Subcutaneous adipose tissue (tissue), 4 donors: ENCODE measurements at places on chromosomes 4 and X. TPM values are rescaled to one million over a fixed set of nuclear protein-coding genes. Genes with fewer than 3 reads are reported as not detected.

Gene PABPC1L2B
- total RNA-seq, result not detected

Gene DAPP1
- 0.57 TPM for total RNA-seq

Gene GASK1B
- 59.0 TPM for total RNA-seq

Gene PNCK
- total RNA-seq, result 2.6 TPM

Gene ARSJ
- total RNA-seq, result 0.98 TPM

Gene TEX13C
- not detected for total RNA-seq

Gene SMR3A
- total RNA-seq, result not detected

Gene AFAP1
- 23.3 TPM for total RNA-seq

Gene RRH
- total RNA-seq, result 0.34 TPM

Gene DNAAF6
- not detected for total RNA-seq

Gene CTAG1B
- total RNA-seq, result not detected

Gene GYPA
- total RNA-seq, result not detected

Gene PRR32
- not detected for total RNA-seq

Gene PDS5A
- total RNA-seq, result 70.0 TPM

Gene CHM
- 23.5 TPM for total RNA-seq

Gene GC
- not detected for total RNA-seq

Gene CTAG2
- not detected for total RNA-seq

Gene JADE3
- total RNA-seq, result 8.2 TPM

Gene HTN1
- not detected for total RNA-seq

Gene TSPAN6
- total RNA-seq, result 29.1 TPM

Gene POU4F2
- not detected for total RNA-seq

Gene PWWP3B
- 2.6 TPM for total RNA-seq

Gene ADH1C
- total RNA-seq, result 21.3 TPM

Gene GRIA2
- not detected for total RNA-seq

Gene TMEM47
- total RNA-seq, result 31.1 TPM

Gene RNF175
- total RNA-seq, result not detected

Gene SERPINA7
- not detected for total RNA-seq

Gene FAM13A
- total RNA-seq, result 158 TPM

Gene FAM9B
- not detected for total RNA-seq
